AG10803 (cell line): ENCODE measurements at places on chromosomes 5 and 9.

DNA sequence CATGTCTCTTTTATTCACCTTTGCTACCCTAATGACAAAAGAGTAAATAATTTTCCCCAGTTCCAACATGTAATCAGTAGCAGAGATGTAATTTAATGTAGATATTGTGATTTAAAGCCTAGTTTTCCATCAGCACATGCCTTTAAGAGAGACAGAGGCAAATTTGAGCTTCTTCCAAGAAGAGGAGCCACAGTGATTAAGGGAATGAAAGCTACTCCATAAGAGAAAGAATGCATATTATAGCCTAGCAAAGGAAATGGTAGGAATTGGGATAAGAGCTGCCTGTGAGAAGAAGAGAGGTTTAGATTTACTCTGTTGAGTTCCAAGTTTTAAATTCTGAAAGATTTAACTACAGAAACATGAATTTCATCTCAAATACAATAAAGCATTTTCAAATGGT lies 591.0 kb upstream of the DMAC1 start:
- DNase-seq, result no peak

GRCh38 chr9:121192959-121193640 lies 8.6 kb downstream of the RAB14 start:
- no peak for DNase-seq

DNA sequence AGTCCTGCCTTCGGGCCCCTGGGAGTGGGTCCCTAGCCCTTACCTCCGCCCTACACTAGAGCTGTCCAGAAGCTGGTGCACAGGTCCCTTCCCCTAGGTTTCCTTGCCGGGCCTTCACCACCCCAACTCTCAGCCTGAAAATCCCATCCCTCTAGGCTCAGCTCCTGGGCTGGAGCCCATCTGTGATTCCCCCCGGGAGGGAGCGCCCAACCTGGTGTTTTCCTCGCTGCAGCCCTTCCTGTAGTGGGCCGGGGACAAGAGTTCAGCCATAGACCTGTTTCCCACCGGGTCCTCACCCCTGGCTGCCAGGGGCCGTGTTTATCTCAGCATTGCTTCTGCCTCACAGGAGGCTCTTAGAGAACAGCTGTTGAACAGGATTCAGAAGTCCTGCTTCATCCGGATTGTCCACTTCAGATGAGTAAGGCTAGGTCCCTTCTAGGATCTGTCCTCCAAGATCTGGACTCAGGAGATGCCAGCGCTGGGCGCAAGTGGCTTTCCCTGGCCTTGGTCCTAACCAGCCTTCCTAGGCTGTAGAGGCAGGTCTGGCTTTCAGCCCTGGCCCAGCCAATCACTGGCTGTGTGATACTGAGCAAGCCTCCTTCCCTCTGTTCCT lies 965 bp downstream of the GLIPR2 start:
- peak; percentile 31 for DNase-seq

DNA sequence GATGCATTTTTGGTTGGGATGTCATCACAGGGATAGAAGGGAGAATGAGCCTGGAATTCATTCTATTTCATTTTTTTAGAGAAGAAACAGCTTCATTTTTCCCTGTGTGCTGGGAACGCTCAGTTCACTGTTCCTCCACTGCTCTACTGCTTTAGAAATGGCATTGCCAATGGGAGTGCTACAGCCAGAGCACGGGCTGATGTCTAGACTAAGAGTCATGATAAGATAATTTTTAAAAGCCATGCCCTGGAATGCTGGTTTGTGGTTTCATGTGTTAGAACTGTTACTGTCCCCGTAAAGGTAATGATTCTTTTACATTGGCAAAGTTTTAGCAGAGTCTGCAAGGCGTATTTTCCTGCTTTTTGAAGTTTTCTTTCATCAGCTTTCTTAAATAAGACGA lies 119.6 kb downstream of the SEMA6A start:
- DNase-seq, result peak; percentile 43

GRCh38 chr9:95513711-95514110 lies 3.1 kb downstream of the PTCH1 start:
- DNase-seq, result no peak

GRCh38 chr5:4418084-4418483 lies 722.0 kb upstream of the ADAMTS16 start:
- DNase-seq, result no peak

GRCh38 chr5:163978897-163979296 lies 473.5 kb downstream of the MAT2B start:
- no peak for DNase-seq

- no peak for DNase-seq
Measured at GRCh38 chr5:58946230-58946629, 363.4 kb downstream of the RAB3C start.

DNA sequence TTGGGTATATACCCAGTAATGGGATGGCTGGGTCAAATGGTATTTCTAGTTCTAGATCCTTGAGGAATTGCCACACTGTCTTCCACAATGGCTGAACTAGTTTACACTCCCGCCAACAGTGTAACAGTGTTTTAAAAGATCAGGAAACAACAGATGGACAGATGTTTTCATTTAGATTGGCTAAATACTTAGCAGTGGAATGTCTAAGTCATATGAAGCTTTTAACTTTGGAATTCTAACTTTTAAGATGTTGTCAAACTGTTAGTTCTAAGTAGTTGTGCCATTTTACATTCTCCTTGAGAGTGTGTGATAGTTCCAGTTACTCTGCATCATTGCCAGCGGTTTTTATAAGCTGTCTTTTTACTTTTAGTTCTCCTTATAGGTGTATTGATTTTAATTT lies 688.8 kb downstream of the SEMA5A start:
- DNase-seq, result peak; percentile 78

GRCh38 chr5:437281-437771 lies 5.7 kb upstream of the EXOC3 start:
- DNase-seq, result no peak

DNA sequence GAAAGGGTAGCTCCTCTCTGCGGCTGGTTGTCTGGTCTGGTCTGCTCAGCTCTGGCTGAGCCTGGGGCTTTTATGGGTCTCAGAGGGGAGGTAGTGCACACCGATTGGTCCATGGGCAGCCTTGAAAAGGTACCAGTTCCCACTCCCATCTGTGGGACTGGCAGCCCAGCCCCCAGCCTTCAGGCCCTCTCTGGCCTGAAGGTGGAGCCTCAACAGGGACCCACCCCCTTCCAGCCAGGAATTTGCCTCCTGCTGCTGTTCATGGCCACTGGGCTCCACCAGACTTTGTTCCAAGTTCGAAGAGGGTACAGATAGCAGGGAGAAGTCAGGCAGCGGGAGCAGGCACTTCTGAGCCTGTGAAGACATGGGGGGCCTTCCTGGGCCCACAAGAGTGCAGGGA lies 165.3 kb upstream of the SLC27A6 start:
- DNase-seq, result no peak

GRCh38 chr5:127582773-127583370 lies 65.4 kb downstream of the PRRC1 start:
- no peak for DNase-seq

DNA sequence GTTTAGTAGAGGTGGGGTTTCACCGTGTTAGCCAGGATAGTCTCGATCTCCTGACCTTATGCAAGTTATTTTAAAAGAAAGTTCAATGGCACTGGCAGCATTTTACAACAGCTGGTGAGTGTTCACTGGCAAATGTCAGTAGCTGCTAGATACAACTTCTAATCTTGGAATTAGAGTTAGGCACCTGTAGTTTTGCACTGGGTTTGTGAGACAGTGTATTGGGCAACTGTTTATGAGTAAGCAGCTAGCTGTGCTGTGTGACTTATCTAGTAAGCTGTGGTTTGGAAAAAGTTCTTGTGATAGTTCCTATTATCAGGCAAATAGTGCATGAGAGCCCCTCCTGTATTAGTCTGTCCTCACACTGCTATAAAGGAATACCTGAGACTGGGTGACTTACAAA lies 61.5 kb downstream of the UBE2QL1 start:
- no peak for DNase-seq

DNA sequence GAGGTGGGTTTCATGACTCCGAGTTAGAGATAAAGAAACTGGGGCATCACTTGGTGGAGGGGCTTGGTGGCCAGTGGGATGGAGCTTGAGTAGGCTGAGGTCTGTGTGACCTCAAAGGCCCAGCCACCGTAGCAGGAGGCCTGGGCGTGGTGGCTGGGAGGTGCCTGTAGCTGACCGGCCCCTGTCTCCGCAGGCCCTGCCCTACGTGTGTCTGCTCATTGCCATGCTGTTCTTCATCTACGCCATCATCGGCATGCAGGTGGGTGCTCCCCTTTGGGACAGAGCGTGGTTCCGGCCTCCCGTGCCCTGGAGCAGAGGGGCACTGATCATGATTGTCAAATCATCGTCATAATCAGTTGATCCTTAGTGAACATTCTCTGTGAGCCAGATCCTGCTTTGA lies 196.2 kb downstream of the CACNA1B start:
- no peak for DNase-seq

DNA sequence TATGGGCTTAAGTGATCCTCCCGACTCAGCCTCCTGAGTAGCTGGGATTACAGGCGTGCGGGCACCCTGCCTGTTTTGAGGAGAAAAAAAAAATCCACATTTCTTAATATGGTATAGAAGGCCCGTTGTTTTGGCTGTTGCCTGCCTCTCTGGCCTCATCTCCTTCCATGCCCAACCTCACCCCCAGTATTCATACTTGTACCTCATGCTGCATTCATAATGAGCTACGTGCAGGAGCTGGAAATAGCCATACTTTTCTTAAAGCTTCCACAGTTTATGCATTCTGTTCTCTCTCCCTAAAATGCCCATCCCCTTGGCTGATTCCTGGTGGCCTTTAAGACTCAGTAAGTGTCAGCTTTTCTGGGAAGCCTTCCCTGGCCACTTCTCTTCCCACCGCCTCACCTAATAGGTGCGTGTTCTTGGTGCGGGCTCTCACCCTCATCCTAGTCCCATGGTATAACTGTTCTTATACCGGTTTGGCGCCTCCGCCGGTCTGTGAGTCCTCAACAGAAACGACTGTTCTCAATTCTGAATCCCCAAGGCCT lies 2.1 kb upstream of the TPM2 start:
- DNase-seq, result no peak

DNA sequence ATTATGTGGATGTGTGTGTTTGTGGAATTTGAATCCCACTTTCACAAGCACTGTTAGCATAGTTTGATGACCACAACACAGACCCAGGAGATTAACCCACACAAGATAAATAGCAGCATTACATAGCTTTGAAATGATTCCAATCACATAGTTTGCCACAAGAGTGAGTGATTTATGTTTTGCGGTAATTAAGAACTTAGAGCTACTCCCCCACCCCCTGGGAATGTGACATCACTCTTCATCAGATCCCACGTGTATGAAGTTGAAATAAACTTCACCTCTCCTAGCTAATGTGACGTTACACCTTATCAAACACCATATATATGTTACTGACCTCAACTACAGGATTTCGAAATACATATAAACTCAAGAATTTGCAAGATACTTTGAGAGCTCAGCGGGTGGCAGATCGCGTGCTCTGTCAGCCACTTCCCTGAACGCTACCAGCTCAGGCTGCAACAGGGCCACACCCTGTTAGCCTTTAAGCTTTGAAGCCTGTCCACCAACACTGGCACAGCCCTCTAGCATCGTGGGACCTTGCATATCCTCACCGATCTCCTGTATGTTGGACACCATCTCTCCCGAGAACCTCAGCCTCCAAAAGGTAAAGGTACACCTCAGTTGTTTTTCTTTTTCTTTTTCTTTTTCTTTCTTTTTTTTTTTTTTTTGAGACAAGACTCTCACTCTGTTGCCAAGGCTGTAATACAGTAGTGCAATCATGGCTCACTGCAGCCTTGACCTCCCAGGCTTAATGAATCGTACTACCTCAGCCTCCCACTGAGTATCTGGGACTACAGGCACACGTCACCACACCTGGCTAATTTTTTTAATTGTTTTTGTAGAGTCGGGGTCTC lies 1.7 kb upstream of the AGTPBP1 start:
- DNase-seq, result peak; percentile 82

- DNase-seq, result peak; percentile 48
Measured at GRCh38 chr5:127006744-127007143, 23.6 kb downstream of the MARCHF3 start.

GRCh38 chr5:174119468-174119881 lies 74.0 kb downstream of the NSG2 start:
- DNase-seq, result no peak

GRCh38 chr5:22496666-22497065 lies 356.5 kb downstream of the CDH12 start:
- DNase-seq, result no peak

DNA sequence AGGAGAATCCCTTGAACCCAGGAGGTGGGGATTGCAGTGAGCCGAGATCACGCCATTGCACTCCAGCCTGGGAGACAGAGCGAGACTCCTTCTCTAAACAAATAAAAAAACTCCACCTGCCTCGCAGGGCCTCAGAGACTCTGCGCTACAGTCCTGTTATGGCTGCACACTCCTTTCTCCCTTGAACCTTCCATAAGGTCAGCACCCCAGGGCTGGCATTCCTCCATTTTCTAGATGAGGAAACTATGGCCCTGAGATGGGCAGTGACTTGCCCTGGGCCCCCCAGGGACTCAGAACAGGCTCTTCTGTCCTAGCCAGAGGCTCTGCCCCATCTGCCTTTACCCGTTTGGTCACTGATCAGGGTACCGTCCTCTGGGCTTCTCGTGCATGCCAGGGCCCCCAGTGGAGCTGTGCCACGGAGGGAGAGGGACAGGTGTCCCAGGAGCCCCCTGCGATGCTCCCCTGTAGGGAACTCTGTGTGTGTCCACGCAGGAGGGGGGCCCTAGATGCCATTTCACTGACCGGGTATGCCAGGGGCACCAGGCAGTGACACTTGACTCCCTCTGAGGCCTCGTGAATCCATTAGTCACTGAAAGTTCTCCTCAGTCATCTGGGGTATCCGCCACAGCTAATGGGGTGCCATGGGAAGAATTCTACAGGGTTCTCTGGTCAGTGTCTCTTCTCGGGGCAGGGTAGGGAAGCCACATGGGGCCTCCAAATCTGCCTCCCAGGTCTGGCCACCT lies 16.2 kb downstream of the RALGDS start:
- DNase-seq, result no peak

- no peak for DNase-seq
Measured at GRCh38 chr5:173435447-173435846, 107.2 kb upstream of the STC2 start.

GRCh38 chr9:89739916-89740315 lies 135.1 kb downstream of the GADD45G start:
- no peak for DNase-seq

- DNase-seq, result peak; percentile 98
Measured at GRCh38 chr9:81389569-81389993, 299.8 kb downstream of the TLE1 start.

DNA sequence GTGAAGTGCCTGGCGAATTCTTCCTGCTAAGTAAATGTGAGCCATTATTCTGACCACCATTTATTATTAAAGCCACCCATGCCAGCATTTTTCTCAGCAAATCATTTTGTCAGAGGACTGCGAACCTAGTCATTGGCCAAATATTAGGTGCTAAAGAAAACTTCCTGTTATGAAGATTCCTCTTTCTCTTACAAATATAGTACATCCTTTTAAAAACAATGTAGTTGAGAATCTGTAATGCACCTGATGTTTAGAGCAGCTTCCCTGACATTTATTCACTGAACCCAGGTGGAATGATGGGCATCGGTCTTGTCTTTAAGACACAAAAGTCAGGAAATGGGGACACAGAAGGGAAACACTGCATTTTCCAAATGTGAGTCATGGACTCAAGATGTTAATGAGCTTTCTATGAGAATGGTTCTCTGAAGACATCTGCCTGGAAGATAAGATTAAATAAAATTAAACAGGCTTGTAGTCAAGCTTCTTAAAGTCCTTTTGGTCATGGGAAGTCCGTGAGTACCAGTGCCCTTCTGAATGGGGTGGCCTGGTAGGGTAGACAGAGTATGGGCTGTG lies 290.6 kb downstream of the FBXL7 start:
- peak; percentile 44 for DNase-seq

- DNase-seq, result peak; percentile 86
Measured at GRCh38 chr9:18543406-18544192, 69.6 kb downstream of the ADAMTSL1 start.

GRCh38 chr5:170144286-170145023 lies 38.8 kb downstream of the FOXI1 start:
- DNase-seq, result no peak

- no peak for DNase-seq
Measured at GRCh38 chr9:123355761-123356431, at the start of gene CRB2. Gene CRB2, plus strand, starts transcription at chr9:123356197. Its CDS starts 64 bp downstream, at chr9:123356261.
